ENCODE measurements at places on chromosomes 2 and 18.

- DNase-seq: peak; percentile 37
Observed at GRCh38 chr2:217672472-217672871, 330.3 kb downstream of the TNS1 start.

GRCh38 chr2:11742702-11743357 lies 3.6 kb upstream of the LPIN1 start:
- DNase-seq: no peak

- no peak for DNase-seq
Observed at GRCh38 chr2:160440888-160441287, 52.7 kb downstream of the RBMS1 start.

- peak; percentile 25 for DNase-seq
Observed at GRCh38 chr2:69012310-69013141, 453 bp upstream of the ANTXR1 start.

DNA sequence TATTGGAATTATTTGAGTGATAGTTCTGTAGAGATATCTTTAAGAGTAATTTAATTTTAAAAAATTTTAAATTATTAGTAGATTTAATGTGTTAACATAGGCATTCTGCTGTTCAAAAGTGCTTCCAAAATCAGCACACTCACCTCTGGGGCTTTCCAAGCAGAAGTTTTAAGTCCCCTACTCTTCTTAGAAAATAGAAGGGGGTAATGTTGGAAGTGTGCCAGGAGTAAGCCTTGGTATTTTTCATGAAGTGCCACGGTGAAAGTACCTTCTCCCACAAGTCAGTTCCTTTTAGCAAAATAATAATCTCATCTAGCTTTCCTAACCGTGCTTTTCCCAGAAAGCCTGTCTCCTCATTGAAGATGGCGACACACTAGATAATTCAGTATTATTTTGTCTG lies 3.9 kb upstream of the TNFRSF11A start:
- no peak for DNase-seq

- DNase-seq: peak; percentile 75
Observed at GRCh38 chr2:217248312-217248935, 388.6 kb upstream of the TNP1 start.

GRCh38 chr2:5700551-5700950 lies 8.4 kb downstream of the SOX11 start:
- DNase-seq: no peak

DNA sequence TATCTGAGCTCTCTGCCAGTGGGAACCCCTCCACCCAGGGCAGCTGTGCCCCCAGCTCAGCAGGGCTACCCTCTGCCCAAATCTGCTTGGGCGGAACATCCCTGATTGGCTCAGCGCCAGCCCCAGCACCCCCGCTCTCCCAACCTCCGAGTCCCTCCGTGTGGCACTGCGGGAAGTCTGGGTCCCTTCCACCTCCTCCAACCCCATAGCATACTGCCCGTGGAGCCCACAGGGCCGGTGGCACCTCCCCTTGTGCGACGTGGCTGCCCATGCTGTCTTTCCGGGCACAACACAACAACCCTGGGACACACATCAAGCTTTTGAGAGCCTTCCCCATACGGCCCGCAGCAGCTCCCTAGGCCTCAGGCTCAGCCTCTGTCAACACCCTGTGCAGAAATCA lies 55.8 kb upstream of the NCK2 start:
- no peak for DNase-seq

DNA sequence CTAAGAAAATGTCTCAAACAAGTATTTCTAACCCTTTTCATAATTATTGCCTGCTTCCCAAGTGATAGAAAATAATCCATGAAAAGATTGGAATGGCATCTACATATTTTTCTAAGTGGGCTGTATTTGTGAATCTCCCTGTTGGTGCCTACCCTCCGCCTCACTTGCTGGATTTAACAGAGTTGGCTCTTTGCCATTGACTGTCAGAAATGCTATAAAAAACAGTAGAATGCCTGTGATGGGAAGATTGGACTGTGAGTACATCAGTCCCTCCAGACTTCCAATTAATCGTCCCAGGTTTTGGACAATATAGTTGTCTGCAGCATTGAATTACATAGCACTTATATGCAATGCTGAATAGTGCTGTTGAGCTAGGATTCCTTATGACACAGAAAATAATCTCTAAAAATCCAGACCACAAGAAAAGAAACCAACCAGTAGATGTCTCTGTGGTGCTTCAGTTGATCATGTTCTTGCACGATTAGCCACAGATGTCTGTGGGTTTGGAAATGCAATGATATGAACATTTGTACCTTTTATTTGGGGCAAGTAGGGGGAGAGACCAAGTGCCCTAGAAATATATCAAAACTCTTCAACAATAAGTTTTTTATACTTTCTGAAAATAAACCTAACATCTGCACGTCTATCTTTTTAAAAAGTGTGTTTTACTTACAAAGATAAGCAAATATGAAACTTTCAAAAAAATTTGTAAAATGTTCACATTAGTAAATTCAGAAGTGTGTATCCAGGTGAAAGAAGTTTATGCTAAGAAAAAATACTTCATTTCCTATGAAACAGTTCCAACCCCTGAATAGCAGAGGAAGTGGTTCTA lies 88.5 kb downstream of the DYNAP start:
- DNase-seq: no peak

DNA sequence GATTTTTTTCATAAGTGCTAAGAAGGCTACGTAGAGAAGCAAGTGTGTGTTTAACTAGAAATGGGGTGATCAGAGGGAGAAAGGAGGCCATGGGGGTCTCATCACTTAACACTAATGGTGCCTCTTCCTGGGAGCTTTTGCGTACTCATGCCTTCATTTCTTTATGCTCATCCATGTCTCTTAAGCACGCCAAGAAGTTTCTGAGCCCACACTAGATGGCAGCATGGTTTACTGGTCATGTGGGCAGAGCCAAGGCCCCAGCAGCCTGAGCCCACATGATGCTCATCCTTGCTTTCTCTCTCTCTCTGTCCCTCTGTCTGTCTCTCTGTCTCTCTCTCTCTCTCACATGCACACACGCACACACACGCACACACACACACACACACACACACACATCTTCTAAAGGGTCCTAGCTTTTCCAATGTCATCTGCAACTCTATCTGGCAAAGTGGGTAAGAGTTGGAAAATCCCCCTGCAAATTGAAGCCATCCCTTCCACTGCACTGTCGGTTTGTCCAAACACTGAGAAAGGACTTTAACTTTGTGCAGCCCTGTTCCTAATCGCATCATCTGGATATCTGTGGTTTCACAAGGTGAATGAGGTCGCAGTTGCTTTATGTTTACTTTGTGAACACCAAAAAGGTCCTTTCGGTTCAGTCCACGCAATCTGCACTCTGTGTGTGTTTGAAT lies 137.1 kb upstream of the CCDC68 start:
- no peak for DNase-seq

GRCh38 chr2:620471-621302 lies 56.5 kb downstream of the TMEM18 start:
- DNase-seq: no peak

DNA sequence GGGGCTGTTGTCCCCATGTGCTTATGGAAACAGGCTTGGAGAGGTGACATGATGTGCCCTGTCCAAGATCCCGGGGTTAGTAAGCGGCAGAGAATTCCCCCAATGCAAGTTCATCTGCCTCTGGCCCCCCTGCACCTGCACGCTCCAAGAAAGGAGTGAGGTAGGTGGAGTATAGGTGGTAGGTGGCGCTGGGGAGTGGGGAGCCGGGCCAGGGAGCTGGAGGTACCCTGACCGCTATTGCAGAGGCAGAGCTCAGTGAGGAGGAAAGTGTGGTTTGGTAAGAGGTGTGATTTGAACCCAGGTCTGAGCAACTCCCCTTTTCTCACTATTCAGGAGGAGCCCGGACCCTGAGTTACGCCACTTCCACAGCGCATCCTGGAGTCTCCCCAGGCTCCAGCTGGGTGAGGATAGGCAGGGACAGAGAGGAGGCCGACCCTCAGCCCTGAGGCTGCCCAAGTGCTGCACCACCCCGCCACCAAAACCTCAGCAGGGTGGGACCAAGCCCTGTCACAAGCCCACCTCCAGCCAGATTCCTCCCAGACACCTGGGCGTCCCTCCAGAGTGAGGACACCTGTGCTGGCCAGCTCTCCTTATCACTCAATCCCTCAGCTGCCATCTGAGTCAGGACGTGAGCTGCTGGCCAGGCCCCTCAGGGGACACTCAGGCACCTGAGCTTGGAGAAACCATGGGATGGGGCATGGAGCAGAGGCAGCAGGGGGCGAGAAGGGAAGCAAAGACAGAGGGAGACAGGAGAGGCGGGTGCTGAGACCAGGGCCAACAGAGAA lies 5.6 kb downstream of the HAAO start:
- DNase-seq: no peak

DNA sequence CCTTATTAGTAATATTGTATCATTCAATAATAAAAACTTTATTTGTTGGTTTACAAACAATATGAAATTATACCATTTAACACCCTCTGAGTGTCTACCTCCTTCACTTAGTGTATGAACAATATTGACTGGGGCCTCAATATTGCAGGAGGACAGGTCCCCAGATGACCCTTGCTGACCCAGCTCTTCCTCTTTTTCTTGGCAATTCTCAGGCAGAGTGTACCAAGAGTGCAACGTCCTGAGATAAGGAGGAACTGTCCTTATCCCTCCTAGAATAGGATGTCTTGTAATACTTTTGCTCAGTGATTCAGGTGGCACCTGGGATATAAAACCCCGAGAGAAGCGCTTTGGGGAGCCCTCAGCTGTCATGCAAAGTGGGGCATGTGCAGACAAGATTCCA lies 76.8 kb downstream of the PLA2R1 start:
- DNase-seq: no peak

- DNase-seq: no peak
Observed at GRCh38 chr2:196316050-196316430, 144.7 kb upstream of the STK17B start.
